ENCODE measurements at places on chromosomes 6 and 20.

DNA sequence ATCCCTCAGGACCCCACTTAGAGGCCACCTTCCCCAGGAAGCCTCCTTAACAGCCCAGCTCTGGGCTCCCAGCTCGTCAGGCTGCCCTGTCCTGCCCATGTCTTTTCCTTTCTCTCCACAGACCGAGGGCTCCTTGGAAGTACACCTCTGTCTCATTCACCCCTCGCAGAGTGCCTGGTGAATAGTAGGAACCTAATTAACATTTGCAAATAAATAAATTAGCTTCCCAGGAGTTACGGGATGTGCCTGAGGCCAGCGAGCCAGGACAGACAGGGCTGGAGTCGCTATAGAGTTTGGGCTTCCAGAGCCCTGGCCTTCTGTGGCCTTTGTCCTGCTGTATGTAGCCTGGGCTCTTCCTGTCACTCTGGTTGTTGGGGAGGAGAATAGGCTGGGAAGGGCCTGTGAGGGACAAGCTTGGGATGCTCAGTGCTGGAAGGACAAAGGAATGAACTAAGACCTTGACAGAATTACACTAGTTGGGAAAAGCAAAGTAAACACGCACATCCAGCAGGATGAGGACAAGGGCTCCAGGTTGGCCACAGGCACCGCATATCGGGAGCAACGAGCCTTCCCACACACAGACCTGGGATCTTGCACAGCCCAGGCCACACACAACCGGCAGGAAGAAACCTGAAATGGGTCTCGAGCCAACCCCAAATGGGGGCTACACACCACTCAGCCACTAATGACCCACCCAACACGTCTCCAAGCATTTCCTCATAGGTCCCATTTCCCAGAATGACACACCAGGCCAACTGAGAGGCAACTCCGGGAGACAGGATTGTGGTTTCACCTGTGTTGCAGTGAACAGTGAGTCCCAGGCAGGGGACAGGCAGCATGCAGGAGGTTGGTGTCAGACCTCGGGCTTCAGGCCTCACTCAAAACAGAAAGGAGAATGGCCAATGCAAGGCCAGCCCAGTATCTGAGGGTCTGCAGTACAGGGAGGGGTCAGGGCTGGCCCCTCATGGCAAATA is 9.7 kb downstream of the MAP1LC3A start:
- DNase-seq: no peak

- no peak for DNase-seq
Measured at GRCh38 chr6:97939440-97940168, 656.6 kb upstream of the MMS22L start.

DNA sequence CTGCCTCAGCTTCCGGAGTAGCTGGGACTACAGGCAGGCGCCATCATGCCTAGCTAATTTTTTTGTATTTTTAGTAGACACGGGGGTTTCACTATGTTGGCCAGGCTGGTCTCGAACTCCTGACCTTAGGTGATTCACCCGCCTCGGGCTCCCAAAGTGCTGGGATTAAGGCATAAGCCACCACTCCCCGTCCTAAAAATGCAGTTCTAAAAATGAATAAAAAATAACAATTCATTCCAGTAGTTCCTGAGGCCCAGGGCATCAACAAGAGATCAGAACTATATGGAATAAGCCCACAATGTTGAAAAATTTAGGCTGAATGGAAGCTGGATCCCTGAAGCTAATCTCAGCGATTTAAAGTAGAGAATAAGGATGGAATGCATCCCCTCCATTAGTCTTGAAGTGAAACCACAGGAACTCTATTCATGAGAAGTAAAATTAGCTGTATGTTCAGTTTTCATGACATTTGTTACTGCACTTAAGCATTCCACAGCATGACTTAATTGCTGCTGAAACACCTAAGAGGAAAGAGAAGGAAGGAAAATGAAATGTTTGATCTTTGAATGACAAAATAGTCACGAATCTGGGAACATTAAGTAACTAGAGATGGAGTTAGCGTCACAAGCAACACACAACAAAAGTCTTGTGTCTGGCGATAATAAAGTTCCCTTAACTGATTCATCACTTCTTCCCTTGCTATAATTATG is 80.4 kb upstream of the RIPOR2 start:
- peak; percentile 27 for DNase-seq

DNA sequence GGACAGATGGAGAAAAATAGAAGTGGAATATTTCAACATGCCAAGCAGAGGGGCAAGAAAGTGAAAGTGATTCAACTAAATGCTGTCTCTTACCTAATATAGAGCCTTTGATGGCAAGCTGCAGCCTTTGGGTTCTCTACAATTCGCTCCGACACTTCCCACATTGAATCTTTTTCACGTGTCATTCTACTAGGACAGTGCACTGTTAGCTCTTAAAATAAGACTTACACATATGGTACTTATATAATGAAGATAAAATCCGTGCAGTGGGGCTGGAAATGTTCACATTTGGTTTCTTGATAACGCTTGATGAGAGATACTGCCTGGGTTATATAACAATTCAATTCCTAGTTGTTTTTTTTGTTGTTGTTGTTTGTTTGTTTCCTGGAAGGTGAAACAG is 502.4 kb downstream of the LMBRD1 start:
- no peak for DNase-seq

DNA sequence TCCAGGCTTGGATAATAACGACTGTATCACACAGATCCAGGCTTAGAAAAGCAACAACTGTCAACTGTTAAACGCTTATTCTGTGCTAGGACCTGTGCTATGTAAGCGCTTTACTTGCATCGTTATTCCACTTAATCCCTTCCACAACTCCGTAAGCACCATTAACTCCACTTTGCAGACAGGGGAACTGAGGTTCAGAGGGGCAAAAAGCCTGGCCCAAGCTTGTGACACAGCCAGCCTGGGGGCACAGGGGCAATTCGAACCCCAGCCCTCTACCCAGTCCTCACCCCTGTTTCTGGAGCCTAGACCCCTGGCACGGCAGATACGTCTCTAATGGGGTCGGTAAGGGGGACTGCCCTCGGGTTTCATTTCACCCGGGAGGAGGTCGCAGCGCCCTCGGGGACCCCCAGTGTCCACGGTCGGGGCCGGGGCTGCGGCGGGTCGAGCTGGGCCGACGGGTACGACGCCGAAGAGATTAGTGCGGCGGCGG is 411 bp downstream of the DSN1 start:
- DNase-seq: peak; percentile 5

DNA sequence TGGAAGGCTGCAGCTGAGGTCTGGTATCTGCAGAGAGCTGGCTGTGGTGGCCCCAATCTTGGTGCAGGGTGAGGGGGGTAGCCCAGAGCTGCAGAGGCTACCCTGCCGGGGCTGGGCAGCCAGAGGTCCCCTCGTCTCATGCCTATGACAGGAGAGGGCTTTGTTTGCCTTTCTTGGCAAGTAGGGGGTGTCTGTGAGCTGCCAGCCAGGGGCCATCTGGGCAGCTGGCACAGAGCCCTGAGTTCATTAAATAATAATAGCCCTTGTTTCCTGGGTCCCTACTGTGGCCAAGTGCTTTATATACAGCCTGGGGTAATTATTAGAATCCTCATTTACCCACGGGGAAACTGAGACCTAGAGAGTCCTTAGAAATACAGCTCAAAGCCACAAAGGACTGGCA is 66.6 kb downstream of the EZR start:
- no peak for DNase-seq

- no peak for DNase-seq
Measured at GRCh38 chr6:138371720-138372119, 6.0 kb upstream of the SMIM28 start.

DNA sequence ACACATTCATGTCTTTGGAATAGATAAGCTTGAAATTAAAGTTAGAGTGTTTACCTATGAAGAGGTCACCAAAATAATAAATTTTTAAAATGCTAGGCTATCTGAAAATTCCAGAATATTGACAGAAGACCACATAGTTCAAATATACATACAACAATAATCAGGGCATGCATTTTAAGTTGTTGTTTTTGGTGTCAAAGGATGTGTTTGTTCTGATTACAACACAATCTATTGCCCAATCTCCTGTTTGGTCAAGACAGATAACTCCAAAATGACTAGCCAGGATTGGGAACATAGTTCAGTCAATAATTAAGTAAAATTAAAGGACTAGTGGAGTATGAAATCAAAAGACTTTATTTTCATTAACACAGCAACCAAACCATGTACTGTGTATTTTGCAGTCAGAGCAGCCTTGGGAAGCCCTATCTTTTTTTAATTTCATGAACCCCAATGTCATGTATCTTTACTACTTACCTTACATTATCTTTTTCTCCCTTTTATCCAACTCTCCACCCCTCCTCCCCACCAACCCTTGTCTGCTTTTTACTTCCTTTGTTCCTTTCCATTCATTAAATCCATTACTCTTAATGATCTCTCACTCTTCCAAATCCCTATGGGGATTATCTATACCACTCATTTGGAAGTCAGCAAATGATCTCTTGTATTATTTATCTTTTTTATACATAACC is 111.2 kb downstream of the CDK19 start:
- DNase-seq: no peak

GRCh38 chr6:14017626-14018475 is 93.1 kb downstream of the RNF182 start:
- DNase-seq: no peak

GRCh38 chr6:154606457-154606856 is 96.0 kb upstream of the CNKSR3 start:
- no peak for DNase-seq
